CD4-positive, alpha-beta memory T cell (primary cell): ENCODE measurements at places on chromosomes 3 and 15.

DNA sequence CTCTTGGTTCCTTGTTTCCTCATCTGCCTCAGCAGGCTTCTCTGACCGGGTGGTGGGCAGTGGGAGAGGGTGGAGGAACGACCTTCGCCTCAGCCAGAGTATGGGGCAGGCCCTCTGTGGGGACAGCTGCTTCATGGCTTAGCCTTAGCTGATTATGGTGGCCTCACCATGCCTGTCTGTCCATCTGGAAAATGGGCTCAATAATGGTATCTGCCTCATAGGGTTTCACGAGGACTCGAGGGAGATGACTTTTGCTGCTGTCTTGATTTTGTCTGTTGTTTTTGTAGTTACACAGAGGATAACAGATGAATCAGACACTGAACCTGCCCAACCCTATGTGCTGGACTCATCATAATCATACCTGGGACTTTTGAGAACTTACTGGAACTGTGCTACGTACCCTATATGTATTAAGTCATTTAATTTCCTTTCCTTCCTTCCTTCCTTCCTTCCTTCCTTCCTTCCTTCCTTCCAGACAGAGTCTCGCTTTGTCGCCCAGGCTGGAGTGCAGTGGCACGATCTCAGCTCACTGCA, 46.5 kb downstream of the CDC25A start:
- DNase-seq = no peak

DNA sequence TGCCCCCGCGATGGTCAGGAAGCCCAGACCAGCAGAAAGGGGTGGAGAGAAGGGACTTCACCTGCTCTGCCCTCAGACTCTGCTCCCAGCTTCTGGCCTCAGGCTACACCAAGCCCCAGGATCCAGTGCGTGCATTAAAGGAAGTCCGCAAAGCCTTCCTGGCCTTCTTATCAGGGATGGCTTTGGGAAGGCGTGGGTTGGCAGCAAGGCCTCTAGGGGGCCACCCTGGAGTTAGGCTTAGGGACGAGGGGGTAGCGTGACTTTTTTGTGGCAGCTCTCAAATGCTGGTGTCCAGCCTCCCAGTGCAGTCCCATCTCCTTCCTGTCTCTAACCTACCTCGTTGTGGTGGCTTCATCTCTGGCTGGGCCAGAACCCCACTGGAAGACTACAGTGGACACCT, 18.9 kb upstream of the RPL29 start:
- DNase-seq = no peak

DNA sequence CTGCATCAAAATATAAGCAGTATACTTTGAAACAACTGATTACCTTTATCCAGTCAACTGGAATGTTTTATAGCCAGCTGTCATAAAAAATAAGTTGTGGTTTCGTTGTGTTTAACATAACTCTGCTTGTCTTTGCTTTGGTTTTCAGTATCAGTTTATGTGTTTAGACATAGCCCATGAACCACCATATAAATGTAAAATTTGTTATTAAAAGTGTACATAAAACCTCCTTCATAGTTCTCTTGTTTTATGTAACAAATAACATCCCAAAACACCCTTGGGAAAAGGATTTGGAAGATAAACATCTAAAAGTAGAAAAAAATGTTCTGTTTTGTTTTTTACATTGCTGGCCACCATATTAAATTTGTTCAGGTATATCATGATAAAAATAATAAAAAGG, 347.0 kb upstream of the PROK2 start:
- DNase-seq = no peak

DNA sequence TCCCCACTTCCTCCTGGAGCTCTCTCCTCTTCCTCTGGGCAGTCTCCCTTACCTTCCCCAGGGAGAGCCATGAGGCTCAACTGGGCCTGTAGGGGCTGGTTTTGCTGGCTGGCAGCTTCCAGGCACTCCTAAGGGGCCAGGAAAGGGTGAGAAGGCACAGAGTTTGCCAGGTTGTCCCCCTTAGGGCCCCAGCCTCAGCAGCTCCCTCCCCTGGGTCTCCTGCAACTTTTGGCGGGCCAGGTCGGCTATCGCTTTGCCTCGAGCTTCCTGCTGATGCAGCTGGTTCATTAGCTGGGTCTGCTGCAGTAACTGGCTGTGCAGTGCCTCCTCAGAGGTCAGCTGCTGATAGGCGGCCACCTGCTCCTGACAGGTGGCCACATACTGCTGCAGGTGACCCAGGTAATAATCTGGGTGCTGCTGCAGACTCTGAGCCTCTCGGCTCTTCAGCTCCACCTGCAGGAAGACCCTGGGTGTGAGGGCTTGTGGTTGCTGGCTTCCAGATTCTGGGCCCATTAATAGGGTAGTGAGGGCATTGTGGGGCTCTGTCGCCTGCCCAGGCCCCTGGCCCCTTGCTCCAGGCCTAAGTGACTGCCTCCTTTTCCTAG, 29.7 kb upstream of the OR4F6 start:
- no peak for DNase-seq

DNA sequence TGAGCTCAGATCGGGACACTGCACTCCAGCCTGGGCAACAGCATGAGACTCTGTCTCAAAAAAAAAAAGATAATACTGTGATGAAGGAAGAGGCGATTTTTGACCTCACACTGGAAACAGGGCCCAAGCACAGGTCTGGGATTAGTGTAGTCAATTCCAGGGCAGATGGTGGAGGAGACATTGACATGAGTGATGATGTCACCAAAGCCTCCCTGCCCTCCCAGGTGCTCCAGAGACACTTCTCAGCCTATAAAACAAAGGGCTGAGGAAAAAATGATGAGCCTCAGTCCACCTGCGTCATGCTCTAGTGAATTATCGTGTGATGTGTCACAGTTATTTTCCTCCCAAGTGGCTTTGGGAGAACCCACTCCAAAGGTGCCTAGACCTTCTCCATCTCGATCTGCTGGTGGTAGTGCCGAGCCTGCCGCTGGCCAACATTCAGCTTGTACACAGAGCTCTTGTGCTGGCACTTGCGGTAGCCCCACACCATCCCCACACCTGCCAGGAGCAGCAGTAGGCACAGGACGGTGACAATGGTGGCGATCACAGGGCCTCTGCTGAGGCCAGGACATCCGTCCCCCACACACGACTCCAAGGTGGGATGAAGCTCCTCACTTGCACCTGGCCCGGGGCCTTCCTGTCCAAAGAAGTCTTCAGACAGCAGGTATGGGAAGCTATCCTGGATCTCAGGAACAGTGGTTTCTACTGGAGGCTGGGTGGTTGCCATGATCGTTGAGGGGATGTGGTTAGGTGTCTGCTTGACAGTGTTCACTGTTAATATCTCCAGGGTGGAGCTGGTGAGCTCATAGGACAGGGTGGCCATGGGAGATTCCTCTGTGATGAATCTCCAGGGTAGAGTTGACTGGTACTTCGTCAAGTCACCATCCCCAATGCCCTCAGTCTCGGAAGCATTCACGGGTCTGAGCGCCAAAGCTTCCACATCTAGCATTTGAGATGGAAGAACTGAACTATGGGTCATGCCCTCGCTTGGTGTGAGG, 38.8 kb downstream of the CRTAP start:
- no peak for DNase-seq

DNA sequence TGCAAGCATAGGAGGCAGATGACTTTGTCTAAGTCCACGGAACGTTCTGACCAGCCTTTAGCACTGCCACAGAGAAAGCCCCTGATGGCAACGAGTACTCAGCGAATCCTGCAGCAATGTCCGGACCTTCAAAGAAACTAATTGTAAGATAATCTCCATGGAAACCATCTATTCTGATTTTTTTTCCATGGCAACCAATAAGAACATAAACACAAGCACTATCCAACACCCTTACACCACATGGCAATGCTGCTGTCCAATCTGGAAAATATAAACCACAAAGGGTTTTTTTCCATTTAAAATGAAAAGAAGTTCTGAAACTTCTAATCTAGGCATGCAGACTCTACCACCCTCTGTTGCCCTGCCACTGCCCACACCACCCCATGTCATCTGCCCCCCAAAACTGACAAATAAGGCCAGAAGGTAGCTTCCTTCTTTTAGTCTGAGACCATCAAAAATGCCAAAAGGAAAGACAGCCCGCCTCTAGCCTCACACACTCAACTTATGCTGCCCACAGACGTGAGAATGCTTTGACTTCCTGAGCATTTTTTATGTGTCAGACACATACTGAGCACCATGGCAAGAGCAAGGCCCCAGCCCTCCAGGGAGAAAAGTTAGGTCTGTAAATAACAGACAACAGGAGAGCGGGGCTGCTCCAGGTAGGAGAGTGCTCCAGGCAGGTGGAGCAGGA, 44.5 kb downstream of the POC1A start:
- no peak for DNase-seq

DNA sequence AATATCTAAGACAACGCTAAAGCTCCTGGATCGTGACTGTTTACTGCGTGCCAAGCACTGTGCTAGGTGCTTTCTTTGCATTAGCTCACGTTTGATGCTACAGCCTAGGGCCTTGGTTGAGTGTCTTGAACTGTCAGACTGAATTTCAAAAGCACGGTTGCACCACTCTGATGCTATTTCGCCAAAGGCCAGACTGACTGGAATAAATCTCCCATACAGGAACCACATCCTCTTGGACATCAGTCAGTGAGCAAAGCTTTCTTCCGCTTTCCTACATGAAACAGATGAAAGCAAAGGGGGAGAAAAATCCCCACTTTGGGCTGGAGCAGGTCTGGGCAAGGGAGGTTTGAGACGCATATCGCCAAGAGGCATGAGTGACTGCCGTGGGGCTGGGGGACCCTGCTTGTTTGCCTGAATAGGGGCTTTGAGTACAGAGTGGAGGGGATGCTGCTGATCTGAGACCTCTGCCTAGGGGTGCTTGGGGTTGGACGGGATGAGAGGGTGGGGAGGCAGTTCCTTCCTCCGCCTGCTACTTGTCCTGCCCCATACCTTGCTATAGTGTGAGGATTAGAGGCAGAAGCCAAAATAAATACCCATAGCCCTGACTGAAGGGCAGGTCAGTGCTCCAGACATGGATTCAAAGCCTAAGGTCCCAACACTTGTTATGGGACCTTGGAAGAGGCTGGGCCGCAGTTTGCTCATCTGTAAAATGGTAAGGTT, 5.3 kb downstream of the FGD5 start:
- no peak for DNase-seq

- no peak for DNase-seq
These were observed 9.7 kb downstream of the GTF2E1 start for GRCh38 chr3:120752230-120752629.

DNA sequence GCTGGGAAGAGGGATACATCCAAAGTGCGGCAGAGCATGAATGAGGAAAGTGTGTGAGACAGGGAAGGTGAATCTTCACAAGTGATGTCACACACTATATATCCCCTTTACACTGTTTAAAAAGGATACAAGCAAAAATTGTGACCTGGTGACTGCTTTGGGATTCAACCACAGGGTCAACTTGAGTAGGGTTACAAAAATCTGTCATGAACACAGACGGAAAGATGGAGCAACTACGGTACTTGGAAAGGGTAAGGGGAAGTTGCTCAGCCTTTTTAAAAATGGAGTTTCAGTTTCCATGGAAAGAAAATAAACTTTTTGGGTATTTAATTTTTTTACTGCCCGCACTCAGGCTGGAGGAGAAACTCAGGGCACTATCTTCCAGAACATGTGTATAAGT, 60.3 kb downstream of the B3GNT5 start:
- DNase-seq = no peak

DNA sequence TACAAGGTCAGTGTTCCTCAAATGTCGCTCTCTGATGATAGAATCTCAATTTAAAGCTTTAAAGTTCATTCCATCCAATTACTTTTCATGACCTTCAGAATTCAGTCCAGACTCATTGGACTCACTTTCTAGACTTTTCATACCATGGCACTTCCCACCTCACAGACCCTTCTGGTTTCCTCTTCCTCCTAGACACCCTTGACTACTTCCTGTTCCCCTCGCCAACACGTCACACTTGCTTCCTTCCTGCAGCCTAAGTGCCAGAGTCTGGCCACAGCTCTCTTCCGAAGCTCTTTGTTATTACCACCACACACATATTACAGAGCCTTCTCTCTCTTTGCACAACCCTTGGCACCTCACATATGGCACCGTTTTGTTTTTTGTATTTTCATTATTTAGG, 59.1 kb upstream of the UMPS start:
- peak; percentile 24 for DNase-seq

DNA sequence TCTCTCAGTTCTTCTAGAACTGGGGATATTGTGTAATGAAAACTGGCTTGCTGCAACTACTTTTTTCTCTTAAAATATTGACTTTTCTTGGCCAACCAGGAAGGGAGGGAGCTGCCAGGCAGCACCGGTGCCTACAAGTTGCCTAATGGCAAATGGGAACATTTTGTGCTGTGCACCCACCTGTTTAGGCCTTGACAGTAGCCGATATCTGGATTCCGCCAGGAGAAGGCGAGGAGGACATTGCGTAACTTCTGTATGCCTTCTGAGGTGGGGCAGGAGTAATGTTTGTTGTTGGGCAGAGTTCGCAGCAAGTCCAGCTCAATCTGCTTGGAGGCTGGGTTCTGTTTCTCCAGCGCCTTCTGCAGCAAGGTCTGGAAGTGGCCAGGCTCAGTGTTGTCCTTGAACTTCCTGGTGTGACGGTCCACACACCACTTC, 64.9 kb downstream of the TBC1D2B start:
- no peak for DNase-seq

DNA sequence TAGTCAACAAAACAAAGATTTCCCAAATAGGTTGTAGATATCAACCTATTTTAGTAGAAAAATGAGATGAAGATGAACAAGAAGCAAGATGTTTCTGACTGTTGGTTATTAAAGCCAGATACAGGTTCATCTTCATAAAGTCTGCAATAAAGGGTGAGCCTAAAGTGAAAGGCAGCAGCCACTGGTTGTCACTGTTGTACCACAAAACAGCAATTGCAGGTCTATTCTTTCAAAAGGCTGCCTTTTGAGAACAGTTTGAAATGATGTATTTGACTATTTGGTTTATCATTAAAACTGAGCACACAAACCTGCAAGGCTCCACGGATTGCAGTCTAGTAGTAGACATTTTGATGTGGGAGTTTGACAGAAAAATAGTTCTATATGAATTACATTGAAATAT, 543.4 kb downstream of the GBE1 start:
- no peak for DNase-seq

GRCh38 chr15:83498801-83499200, 51.7 kb downstream of the SH3GL3 start:
- no peak for DNase-seq

GRCh38 chr3:79211586-79212359, 556.0 kb downstream of the ROBO1 start:
- no peak for DNase-seq

GRCh38 chr3:42631620-42632019, 21.9 kb upstream of the ZBTB47 start:
- DNase-seq = no peak

- no peak for DNase-seq
These were observed 33.4 kb downstream of the SMAD3 start for GRCh38 chr15:67098768-67099282.

GRCh38 chr3:155392138-155392537, 98.7 kb upstream of the STRIT1 start:
- DNase-seq = no peak
